ENCODE measurements at places on chromosomes 11 and 22. TPM values are rescaled to one million over a fixed set of nuclear protein-coding genes. Genes with fewer than 3 reads are reported as not detected.

- no peak overlapping the region for H3K27ac ChIP-seq
- H3K4me3 ChIP-seq, result no peak overlapping the region
- H3K27me3 ChIP-seq, result peaks cover 16% of the 10 kb centered on the region
- no peak for DNase-seq
- H3K4me1 ChIP-seq, result no peaks in the 10 kb centered on the region
- no peaks in the 10 kb centered on the region for H3K36me3 ChIP-seq
These were observed 98.6 kb downstream of the YAP1 start for GRCh38 chr11:102208835-102209234.

GRCh38 chr22:33579448-33580093 lies 340.7 kb downstream of the LARGE1 start:
- DNase-seq, result peak; percentile 43
- no peak overlapping the region for H3K27ac ChIP-seq
- no peaks in the 10 kb centered on the region for H3K36me3 ChIP-seq
- H3K27me3 ChIP-seq, result no peaks in the 10 kb centered on the region

GTSE1 gene
- 41.4 TPM for total RNA-seq

DNA sequence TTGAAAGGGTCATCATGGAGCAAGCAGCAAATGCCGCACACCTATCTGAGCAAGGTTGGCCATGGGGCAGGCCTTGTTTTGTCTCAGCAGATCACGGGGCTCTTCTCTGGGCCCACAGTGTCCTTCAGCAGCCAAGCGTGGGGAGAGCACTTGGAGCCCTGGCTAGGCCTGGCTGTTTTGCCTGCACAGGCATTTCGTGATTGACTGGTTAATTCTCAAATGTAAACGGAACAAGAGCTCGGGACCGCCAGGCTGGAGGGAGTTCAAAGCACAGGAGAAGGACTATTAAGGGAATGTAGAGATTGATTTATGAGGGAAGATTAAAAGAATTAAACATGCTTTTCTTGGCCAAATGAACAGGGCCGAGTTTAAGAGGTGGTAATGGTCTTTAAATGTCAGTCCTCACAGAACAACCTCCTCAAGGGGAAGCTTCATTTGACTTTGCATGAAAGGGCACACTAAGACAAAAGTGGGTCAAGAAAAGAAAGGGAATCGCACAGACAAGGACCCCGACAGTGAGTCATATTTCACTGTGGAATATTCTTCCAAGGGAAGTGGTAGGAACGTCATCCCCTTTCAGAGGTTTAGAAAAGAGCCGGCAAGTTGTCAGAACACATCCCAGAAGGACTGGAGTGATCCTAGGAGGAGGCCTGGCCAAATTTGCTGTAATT lies 20.7 kb downstream of the SPON1 start:
- no peak overlapping the region for H3K4me3 ChIP-seq
- no peaks in the 10 kb centered on the region for H3K4me1 ChIP-seq
- peaks cover 1% of the 10 kb centered on the region for H3K27me3 ChIP-seq
- no peaks in the 10 kb centered on the region for H3K36me3 ChIP-seq
- DNase-seq, result no peak
- no peak overlapping the region for H3K27ac ChIP-seq

NRXN2 gene
- total RNA-seq, result 0.07 TPM

- H3K27me3 ChIP-seq, result no peaks in the 10 kb centered on the region
- DNase-seq, result peak; percentile 39
- peak overlapping the region; percentile 78 for H3K27ac ChIP-seq
- no peaks in the 10 kb centered on the region for H3K36me3 ChIP-seq
These were observed 9.2 kb upstream of the MAPK1 start for GRCh38 chr22:21876486-21877176.

GRCh38 chr22:31707519-31707918 lies 42.4 kb downstream of the PRR14L start:
- peaks cover 20% of the 10 kb centered on the region for H3K36me3 ChIP-seq
- no peak overlapping the region for H3K27ac ChIP-seq
- DNase-seq, result no peak
- no peaks in the 10 kb centered on the region for H3K4me1 ChIP-seq
- H3K4me3 ChIP-seq, result no peak overlapping the region

- no peaks in the 10 kb centered on the region for H3K36me3 ChIP-seq
- H3K27me3 ChIP-seq, result peaks cover 20% of the 10 kb centered on the region
- no peak overlapping the region for H3K4me3 ChIP-seq
- H3K27ac ChIP-seq, result no peak overlapping the region
These were observed 63.1 kb upstream of the TTC12 start for GRCh38 chr11:113251281-113251680.

DNA sequence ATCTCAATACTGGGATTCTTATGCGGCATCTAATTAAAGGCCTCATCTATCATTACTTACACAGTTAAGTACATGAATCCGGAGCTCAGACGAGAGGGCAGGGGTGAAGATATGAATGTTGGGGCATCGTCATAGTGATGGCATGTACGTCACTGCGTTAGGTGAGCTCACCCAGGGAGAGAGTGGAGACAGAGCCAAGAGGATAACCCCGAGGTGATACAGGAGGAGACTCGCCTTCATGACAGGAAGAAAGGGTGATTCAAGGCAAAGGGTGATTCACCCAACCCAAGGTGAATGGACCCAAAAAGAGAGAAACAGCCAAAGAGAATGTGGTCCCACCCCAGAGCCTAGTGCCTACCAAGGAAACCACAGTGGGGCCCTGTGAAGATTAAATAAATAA lies 132.9 kb upstream of the BLID start:
- no peaks in the 10 kb centered on the region for H3K36me3 ChIP-seq
- H3K4me3 ChIP-seq, result no peak overlapping the region
- no peak for DNase-seq

- H3K36me3 ChIP-seq, result no peaks in the 10 kb centered on the region
- no peak overlapping the region for H3K4me3 ChIP-seq
- no peak for DNase-seq
- H3K27ac ChIP-seq, result no peak overlapping the region
These were observed 54.6 kb upstream of the SLC22A12 start for GRCh38 chr11:64536396-64536941.

DNA sequence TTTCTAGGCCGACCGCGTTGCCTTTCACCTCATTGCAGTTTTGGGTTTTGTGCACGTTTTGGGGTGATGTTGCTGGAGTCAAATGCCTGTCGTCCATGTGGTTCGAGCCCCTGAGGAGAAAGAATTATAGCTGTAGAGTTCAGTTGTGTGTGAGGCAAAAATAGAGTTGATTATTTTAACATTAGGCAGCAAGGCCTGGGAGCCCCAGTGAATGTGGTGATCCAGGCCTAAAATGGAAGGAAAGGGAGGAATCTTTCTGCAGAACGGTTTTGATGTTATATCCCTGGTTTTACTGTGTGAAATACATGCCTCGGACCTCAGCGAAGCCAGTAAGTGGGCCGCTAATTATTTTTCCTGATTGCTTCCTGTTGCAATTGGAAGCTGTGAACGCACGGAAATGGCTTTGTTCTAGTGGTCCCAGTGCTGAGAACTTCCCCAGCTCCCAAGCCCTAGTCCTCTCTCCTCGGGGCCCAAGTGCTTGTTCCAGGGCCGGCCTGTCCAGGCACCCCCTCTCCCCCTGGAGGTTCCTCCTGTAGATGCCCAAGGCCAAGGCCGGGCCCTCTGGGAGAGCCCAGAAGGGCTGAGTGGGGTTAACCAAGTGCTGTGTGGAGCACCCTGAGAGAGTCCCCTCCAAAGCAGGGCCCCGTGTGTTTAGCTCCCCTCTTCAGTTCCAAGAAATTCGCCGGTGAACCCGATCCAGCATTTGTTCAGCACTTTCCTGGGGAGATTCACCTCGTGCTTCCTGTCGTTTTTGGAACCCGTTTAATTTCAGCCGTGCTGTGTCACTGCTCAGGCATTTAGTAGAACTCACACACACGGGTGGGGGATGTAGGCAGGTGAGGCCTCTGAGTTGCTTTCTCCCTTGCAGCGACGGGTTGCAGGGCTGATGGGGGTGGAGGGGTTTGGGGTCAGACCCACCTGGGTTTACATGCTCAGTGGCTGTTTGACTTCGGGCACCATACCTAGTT lies 2.1 kb downstream of the LRP5 start:
- peaks cover 13% of the 10 kb centered on the region for H3K4me1 ChIP-seq
- DNase-seq, result no peak
- no peaks in the 10 kb centered on the region for H3K36me3 ChIP-seq
- no peak overlapping the region for H3K27ac ChIP-seq

DNA sequence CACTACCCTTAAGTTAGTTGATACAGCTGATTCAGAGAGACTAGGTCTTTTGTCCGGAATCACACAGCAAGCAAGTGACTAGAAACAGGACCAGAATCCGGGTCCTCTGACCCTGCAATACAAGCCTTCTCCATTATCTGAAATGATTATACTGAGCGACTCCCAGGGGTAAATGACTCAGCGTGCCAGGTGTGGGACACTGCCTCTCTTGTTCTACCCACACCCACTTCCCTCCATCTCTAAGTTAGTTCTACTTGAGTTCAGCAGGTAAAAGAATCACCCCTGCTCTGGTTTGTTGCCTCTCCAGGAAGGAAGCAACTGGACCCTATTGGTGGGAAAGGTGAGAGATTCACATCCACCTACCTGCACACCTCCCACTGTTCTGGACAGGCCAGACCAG lies 156.9 kb downstream of the DBX1 start:
- H3K27ac ChIP-seq, result no peak overlapping the region
- DNase-seq, result no peak
- no peaks in the 10 kb centered on the region for H3K36me3 ChIP-seq
- no peaks in the 10 kb centered on the region for H3K4me1 ChIP-seq

RBM4B gene
- 10.7 TPM for total RNA-seq

- H3K27ac ChIP-seq, result no peak overlapping the region
- no peak for DNase-seq
- H3K36me3 ChIP-seq, result no peaks in the 10 kb centered on the region
- no peaks in the 10 kb centered on the region for H3K27me3 ChIP-seq
- H3K4me3 ChIP-seq, result no peak overlapping the region
These were observed 393.7 kb downstream of the NTM start for GRCh38 chr11:131764126-131764525.

- peak; percentile 45 for DNase-seq
- H3K4me1 ChIP-seq, result peaks cover 13% of the 10 kb centered on the region
- no peaks in the 10 kb centered on the region for H3K36me3 ChIP-seq
- no peak overlapping the region for H3K27ac ChIP-seq
- H3K4me3 ChIP-seq, result peak overlapping the region; percentile 8
These were observed 37.6 kb upstream of the BIRC3 start for GRCh38 chr11:102279641-102280170.

MS4A6E gene
- total RNA-seq, result not detected

LARGE2 gene
- total RNA-seq, result 0.70 TPM

GRCh38 chr22:50238755-50239154 lies 6.1 kb downstream of the TUBGCP6 start:
- H3K36me3 ChIP-seq, result peaks cover 26% of the 10 kb centered on the region
- H3K27me3 ChIP-seq, result no peaks in the 10 kb centered on the region
- no peak overlapping the region for H3K27ac ChIP-seq

DNA sequence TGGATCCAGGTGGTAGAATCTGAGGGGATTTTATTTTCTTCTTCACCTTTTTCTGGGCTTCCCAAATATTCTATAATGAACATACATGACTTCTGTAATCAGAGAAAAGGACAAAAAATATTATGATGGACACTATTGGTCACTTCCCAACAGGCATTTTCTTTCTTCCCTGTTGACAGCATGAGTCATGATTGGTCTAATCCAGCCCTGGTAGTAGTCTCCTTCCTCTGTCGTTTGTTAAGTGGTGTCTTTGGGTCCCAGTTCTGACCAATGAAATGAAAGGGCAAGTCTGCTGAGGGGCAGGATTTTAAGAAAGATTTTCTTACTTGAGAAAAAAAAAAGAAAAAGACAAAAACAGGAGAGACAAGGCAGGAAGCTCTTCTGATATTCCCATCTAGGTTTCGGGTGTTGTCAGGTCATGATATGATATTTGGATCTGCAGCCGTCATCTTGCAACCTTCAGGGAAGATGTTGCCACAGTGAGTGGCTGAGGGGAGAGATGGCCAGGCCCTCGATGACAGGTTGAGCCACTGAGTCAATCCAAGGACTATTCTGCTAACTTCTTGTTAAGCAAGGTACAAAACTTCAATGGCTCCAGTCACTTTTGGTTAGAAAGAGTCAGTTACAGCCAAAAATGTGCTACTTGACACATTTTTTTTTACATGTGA lies 23.3 kb upstream of the PLEKHB1 start:
- no peak overlapping the region for H3K4me3 ChIP-seq
- DNase-seq, result no peak
- no peaks in the 10 kb centered on the region for H3K4me1 ChIP-seq
- no peak overlapping the region for H3K27ac ChIP-seq
- peaks cover 8% of the 10 kb centered on the region for H3K27me3 ChIP-seq

GRCh38 chr11:32290783-32291182 lies 144.6 kb downstream of the WT1 start:
- no peaks in the 10 kb centered on the region for H3K36me3 ChIP-seq
- no peak overlapping the region for H3K4me3 ChIP-seq
- H3K4me1 ChIP-seq, result no peaks in the 10 kb centered on the region

- no peak overlapping the region for H3K4me3 ChIP-seq
- no peaks in the 10 kb centered on the region for H3K4me1 ChIP-seq
- H3K27me3 ChIP-seq, result no peaks in the 10 kb centered on the region
- no peak overlapping the region for H3K27ac ChIP-seq
- peak; percentile 38 for DNase-seq
These were observed 44.2 kb downstream of the LMO1 start for GRCh38 chr11:8219257-8220021.

- peak; percentile 80 for DNase-seq
- peak overlapping the region; percentile 93 for H3K4me3 ChIP-seq
- no peaks in the 10 kb centered on the region for H3K36me3 ChIP-seq
- peaks cover 33% of the 10 kb centered on the region for H3K4me1 ChIP-seq
- peaks cover 2% of the 10 kb centered on the region for H3K27me3 ChIP-seq
These were observed 2.1 kb upstream of the CPT1A start for GRCh38 chr11:68843703-68844312.
